ENCODE measurements at places on chromosomes 5 and 9.
A peak's percentile ranks its signal among the peaks of the same experiment; 100 is the strongest.

- no peak for DNase-seq
Measured at GRCh38 chr5:136028782-136029742, at the start of gene TGFBI. TSS of gene TGFBI (plus strand) at chr5:136028988. CDS start at chr5:136029056, 68 bp downstream.

GRCh38 chr9:105331755-105332154 lies 87.3 kb downstream of the SLC44A1 start:
- no peak for DNase-seq

DNA sequence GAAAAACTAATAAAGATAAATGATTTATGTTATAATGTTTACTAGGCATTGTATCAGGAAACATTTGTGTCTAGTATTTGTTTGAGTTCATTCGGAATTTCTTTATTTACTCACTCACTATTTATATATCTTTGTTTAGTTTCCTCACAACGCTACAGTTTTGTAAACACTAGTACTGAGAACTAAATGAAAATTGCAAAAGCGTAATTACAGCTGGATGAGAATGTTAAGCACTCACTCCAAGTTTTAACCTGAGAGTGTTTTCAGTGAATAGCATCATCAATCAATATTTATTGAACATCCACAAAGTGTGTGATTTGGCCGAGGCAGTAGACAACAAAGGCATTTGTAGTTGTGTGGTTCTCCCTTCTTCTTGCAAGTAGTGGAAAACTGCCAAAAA lies 969.6 kb upstream of the DMAC1 start:
- DNase-seq, result no peak

GRCh38 chr5:141172381-141173204 lies at the start of gene PCDHB7:
TSS of gene PCDHB7 (plus strand) at chr5:141172644. CDS start at chr5:141172836, 192 bp downstream.
- peak; percentile 31 for DNase-seq

DNA sequence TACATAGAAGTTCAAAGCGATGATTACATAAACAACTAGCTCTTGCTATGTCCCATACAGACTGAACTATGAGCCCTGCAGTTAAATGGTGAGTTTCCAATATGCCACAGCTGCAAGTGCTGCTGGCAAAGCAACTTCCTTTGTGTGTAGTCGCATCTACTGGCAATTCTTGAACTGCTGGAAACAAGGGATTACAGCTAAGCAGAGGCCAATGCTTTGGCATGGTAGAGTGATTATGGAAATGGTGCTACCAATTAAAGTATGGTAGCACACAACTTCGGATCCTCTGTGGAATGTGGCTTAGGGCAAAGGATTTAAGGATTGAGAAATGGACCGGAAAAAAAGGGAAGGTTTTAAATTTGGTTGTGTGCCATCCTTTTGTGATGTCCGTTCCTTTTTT lies 856.6 kb downstream of the MAT2B start:
- no peak for DNase-seq

- DNase-seq, result no peak
Measured at GRCh38 chr9:38090170-38090569, 21.1 kb upstream of the SHB start.

GRCh38 chr5:151699071-151699901 lies 12.6 kb upstream of the SPARC start:
- DNase-seq, result no peak

DNA sequence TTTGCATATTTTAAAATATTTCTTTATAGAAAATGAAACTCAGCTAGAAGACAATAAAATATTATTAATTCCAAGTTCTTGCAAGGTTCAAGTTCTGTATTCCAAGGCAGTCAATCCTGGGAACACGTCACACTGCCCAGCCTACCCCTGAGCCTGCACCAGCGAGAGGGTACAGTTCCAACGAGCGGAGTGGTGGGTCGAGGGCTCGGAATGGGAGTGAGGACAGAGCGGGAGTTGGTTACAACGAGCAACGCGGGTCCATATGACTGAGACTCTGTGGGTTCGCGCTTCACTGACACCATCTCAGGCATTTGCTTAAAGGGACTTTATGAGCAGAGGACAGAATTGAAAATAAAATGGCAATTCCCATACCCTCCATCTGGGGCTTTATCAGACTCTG lies 40.0 kb upstream of the SPTLC1 start:
- DNase-seq, result no peak

DNA sequence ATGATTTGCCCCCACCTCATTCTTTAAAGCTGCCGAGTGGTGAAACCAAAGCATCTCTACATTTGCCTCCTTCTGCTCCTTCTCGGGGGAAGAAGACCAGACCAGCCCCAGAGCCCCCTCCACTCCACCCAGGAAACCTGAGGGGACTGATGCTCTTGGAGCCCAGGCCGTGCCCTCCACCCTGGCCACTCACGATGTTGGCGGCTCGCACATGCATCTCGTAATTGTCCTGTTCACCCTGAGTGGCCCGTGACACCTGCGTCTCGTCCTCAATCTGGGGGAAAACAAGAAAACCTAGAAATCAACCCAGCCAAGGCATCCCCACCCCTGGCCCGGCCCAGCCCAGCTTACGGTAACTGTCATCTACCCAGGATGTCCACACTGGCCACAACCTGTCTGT lies 3.0 kb downstream of the MED22 start:
- no peak for DNase-seq

GRCh38 chr5:154547551-154547950 lies 69.5 kb upstream of the HAND1 start:
- DNase-seq, result no peak

DNA sequence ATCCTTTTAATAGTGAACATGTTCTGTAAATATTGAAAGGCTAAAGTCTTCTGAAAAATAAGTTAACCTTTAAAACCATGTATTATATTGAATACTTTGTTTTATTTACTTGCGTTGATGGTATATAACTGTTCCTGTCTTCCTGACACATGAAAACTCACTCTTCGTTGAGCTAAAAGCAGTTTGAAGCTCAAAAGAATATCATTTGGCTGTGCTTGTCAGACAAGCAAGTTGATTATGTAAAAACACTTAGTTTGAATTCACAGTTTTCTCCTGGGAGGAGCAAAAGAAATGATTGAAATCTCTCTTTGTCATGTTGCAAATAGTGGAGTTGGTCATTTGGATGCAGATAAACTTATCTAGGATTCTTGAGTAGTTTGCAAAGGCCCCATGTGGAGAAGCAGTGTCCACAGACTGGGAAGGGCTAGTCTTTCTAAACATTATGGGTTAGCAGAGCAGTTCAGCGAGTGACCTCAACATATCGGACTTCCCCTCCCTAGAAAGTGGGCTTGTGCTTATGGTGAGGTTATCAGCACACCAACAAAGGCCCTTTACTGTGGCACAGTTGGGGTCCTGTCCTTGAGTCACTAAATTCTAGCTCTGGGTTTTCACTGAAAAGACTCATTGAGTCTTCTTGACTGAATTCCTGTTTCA lies 290.4 kb downstream of the CSNK1G3 start:
- peak; percentile 6 for DNase-seq

DNA sequence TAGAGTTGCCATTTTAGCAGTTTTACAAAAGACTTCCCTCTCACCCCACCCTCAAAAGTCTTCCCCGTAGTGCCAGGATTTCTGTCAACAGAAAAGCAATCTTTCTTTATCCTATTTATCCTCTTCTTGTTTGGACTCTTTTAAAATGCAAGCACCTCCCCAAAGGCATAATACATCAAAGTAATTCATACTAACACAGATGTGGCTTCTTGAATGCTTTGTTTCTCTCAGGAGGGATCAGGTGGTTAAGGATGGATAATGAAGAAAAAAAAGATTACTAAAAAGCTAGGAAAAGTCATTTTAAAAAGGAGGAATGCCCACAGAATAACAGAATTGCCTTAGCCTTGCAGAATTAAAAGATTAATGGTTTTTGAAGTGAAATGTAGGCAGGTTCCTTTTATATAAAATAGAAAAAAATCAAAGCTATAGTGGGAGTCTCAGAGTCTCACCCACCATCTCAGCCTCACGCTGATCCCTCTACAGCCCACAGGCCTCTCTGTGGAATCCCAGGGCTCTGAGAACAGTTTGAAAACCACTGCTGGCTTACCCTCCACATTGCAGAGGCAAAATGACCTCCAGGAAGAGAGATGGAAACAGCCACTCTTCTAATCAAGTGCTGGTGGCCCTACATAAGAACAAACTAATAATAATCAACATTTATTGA lies 102.2 kb downstream of the GCNT1 start:
- no peak for DNase-seq

DNA sequence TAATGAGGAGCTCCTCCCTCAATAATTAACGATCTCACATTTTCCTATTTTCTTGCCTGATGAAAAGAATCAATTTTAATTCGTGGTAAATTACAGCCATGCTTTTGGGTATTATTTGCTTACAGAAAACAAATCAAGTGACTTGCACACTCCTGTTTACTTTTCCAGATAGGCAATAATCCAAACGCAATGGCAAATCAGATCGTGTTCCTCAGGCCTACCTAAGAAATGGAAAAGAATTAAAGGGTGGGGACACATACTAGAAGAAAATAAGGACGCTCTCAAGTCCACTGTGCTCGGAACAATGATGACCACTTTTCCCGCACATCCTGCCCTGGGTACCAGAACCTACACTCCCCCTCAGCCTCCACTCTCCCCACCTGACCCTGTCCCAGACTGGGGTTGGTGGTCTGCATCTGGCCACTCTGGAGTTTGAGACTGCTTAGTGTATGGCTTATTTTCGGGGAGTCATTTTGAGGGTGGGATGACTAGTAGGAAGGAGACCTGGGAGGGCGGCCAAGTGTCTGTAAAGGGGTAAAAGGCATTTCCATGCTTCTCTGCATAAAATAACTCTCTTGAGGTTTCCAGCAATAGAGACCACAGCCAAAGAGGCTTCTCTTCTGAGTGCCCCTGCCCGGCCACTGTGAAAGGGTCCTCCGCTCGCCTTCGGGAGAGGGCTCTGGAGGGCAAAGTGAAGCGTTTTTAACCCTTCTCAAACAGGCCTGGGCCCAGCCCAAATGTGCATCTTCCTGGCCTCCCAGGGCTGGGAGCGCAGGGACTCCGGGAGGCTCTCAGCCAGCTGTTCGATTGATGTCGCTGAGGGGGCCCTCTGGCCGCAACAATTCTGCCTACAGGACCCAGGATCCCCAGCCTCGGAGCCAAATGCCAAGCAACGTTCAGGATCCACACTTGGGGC lies 4.5 kb upstream of the OTP start:
- no peak for DNase-seq

GRCh38 chr5:113909782-113910181 lies 396.3 kb downstream of the YTHDC2 start:
- peak; percentile 99 for DNase-seq

DNA sequence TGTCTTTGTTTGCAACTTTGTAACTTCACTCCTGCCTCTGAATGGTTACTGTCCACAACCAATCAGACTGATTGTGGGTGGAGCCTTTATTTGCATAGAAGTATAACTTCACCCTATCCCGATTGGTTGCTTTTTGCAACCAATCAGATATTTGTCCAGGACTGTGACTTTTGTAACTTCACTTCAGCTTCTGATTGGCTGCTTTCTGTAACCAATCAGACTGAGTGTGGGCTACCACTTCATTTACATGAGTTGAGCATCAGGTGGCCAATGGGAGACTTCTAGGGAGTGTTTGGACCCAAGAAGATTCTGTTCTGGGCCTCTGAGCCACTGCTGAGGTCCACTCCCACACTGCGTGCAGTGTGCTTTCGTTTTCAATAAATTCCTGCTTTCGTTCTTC lies 1810.7 kb upstream of the CDH6 start:
- no peak for DNase-seq

DNA sequence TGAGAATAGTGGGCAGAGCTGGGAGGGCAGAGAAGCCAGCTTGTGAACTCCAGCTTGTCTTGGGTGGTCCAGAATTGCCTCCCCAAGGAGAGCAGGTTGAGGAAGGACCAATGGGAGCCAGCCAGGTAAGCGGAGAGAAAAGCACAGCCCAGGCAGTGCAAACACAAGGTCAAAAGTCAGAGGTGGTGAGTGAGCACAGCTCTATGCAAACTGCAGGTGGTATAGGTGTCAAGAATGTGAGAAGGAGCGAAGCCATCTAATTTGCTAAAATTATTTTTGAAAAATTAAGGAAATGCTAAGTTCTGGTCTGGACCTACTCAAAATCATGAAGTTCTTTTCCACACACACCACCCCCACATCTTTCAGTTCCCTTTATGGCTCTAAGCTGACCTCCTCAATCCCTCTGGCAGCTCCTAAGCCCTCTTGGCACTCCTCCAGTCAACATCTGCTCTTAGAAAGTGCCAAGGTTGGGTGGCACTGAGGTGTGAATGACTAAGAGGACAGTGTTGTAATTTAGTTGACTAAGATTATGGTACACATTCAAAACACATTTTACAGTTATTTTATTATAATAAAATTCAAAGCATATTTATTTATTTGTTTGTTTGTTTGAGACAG lies 6.6 kb upstream of the OTULINL start:
- no peak for DNase-seq

DNA sequence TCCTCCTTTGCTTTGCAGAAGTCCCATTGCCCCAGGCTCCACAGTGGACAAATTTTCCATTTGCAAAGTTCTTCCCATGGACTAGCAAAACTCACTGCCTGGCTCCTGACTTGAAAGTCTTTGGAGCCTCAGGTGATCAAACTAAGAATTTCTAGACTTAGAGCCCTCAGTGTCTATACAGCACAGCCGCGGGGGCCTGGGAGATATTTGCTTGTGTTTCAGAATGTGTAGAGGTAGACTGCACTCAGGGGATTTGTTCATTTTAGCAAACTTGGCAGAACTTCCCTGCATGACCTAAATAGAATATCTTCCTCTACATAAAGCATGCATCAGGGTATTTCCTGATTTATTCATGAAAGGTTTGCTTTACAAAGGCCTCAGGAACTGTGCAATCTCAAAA lies 384.2 kb upstream of the ZNF462 start:
- no peak for DNase-seq

- DNase-seq, result no peak
Measured at GRCh38 chr5:149839761-149840160, 104.8 kb downstream of the PDE6A start.

DNA sequence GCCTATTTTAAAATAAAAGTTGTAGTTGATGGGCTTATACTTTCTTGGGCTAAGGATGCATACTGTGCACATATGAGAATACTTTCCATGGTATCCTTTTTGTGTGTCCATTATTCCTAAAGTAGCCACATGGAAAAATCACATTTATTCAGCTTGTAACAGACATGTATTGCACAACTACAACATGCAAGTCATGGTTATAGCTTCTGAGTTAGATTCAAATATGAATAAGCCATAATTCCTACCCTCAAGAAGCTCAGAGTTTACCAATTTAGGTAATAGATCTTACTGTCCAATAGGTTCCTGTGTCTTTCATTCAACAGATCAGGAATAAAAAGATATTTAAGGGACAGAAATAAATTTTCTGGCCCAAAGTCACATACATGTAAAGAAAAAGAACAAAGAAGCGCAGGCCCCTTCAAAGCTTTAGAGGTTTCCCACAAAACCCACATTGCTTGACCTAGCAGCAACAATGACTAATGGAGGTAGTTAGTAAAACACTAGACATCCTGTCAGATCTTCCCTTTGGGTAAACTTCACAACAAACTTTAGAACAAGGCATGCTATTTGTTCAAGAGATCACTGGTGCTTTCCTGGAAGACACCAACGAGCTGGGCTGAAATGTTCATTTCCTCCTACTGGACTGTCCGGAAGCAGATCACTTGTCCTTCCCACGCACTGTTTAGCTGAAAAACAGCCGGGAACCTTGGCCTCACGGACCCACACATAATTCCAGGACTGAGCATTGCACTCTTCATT lies 78.4 kb upstream of the ITGA1 start:
- no peak for DNase-seq

GRCh38 chr9:27365707-27366376 lies 68.9 kb upstream of the EQTN start:
- DNase-seq, result no peak

- no peak for DNase-seq
Measured at GRCh38 chr5:56520986-56521730, 288.0 kb upstream of the ANKRD55 start.

Data from NCI-H146 (cell line).